Spleen (tissue), 13 donors: ENCODE measurements at places on chromosomes 3 and 15.

DNA sequence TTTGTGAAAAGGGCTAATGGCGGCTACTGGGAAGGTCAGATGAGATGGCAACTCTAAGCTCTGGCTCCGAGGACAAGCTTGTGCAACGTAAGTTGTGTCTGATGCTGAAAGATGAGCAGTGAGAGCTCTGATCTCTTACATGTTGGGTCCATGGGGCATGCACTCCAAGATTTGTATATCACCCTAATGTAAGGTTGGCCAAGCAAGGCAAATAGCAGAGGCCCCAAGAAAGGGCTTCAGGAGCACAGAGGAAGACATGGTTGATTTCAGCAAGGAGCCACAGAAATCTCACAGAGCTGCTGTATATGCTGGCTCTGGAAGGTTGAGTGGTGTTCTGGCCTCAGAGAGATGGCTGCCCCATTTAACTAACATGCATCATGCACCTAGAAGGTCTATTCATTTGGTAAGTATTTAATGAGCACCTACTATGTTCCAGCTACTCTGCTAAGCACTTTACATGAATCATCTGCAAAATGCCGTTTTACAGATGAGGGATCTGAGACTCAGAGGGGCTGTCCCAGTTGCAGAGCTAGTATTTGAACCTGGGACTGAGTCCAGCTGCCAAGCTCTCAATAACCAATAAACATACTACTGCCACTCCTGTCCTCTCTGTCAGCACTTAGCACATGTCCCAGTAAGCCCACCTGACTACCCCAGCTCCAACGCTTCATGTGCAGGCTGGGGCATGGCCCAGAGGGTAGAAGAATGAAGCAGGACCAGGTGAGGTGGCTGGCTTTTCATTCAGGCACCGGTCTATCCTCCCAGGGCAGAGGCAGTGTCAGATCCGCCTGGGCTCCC is 27.8 kb upstream of the ATP2B2 start:
- H3K4me1 ChIP-seq = no peaks in the 10 kb centered on the region
- H3K4me3 ChIP-seq = no peak overlapping the region
- H3K27me3 ChIP-seq = no peaks in the 10 kb centered on the region
- DNase-seq = no peak
- H3K36me3 ChIP-seq = no peaks in the 10 kb centered on the region

GRCh38 chr3:121796970-121797369 is 37.9 kb downstream of the IQCB1 start:
- no peak overlapping the region for H3K27ac ChIP-seq
- peaks cover 15% of the 10 kb centered on the region for H3K4me1 ChIP-seq
- no peak overlapping the region for H3K4me3 ChIP-seq
- no peak for DNase-seq
- no peaks in the 10 kb centered on the region for H3K27me3 ChIP-seq

DNA sequence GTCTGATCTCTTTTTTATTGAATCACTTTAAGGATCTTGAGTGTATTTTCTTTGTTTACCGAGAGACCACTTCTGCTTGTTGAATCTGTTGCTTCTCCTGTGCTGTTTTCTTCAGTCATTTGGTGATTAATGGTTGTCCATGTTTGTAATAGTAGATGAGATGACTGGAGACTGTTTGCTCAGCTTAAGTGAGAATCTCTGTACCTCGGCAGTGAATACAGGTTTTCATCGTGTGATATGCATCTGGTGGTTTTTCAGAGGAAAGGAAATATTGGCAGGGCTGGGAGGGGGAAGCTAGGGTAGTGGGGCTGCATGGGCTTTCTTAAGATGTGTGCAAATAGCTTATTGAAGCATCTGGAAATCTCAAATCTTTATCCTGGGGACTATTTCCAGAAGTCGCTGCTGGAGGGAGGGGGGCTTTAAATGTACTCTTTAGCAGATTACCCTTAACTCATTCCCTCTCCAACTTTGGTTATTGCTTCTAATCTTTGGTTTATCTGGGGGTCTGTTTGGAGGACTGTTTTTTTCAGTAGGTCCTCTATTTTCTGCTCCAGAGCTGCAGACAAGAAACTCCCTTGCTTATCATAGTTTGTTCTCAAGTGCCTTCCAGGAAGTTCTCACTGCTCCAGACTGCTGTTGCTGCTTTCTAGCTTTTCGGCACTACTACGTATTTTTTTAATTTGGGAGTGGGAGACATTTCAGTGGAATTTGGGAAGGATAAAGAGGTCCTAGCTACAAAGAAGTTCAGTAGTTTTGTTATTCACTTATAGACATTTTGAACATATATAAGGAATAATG is 19.4 kb downstream of the CMTM8 start:
- no peak overlapping the region for H3K27ac ChIP-seq
- H3K27me3 ChIP-seq = peaks cover 11% of the 10 kb centered on the region
- H3K4me3 ChIP-seq = no peak overlapping the region
- H3K4me1 ChIP-seq = no peaks in the 10 kb centered on the region
- no peak for DNase-seq

DNA sequence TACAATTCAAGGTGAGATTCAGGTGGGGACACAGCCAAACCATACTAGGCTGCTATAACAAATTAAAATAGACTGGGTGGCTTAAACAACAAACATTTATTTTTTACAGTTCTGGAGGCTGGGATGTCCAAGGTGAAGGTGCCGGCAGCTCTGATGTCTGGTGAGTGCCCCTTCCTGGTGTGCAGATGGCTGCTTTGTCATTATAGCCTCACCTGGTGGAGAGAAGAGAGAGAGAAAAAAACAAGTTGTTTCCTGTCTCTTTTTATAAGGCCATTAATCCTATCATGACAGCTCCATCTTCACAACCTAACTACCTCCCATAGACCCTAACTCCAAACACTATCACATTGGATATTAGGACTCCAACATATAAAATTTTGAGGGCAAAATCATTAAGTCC is 279.7 kb downstream of the ZIC1 start:
- no peak overlapping the region for H3K4me3 ChIP-seq
- no peak for DNase-seq
- H3K27me3 ChIP-seq = no peaks in the 10 kb centered on the region
- H3K4me1 ChIP-seq = no peaks in the 10 kb centered on the region
- no peaks in the 10 kb centered on the region for H3K36me3 ChIP-seq

DNA sequence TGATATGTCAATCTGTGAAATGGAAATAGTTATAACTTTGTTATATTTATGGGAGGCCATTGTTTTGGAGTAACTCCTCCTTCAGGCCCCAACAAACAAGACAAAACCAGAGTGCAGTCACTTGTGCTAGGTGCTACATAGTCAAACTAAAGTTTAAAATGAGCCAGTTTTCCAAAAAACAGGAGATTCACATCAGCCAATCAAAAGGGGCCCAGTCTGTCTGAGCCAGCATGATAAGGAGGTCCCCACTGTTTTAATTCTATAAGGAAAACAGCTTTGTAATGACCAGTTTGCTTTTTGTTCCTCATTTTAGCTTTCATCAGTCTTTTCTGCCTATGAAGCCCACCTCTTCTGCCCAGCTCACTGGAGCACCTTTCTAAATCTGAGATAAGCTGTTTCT is 94.7 kb upstream of the SLC7A14 start:
- no peaks in the 10 kb centered on the region for H3K36me3 ChIP-seq
- H3K4me3 ChIP-seq = no peak overlapping the region
- no peak for DNase-seq
- no peaks in the 10 kb centered on the region for H3K4me1 ChIP-seq
- H3K27me3 ChIP-seq = no peaks in the 10 kb centered on the region
- H3K27ac ChIP-seq = no peak overlapping the region

DNA sequence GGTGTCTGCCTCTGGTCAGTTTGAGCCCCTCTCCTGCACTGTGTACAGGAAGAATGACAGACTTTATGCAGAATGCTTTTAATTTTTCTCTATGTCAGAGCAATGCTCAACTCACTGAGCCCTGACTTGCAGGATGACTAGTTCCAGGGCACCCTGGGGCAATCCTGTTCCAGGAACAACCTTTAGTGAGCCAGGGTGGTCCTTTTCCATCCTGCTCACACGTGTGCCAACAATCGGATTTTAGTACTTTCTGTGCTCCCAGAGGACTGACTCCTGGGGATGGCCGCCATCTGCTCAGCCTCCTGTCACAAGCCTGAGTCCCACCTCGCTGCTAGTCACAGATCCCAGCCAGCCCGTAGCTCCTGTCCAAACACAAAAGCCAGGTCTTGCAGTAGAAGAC is 48.2 kb upstream of the ALDH1A3 start:
- no peak overlapping the region for H3K4me3 ChIP-seq
- no peaks in the 10 kb centered on the region for H3K4me1 ChIP-seq
- H3K27me3 ChIP-seq = no peaks in the 10 kb centered on the region
- no peak for DNase-seq
- no peaks in the 10 kb centered on the region for H3K36me3 ChIP-seq
- H3K27ac ChIP-seq = no peak overlapping the region

GRCh38 chr3:195729476-195730251 is 8.9 kb downstream of the MUC20 start:
- no peak overlapping the region for H3K4me3 ChIP-seq
- no peaks in the 10 kb centered on the region for H3K4me1 ChIP-seq
- no peaks in the 10 kb centered on the region for H3K36me3 ChIP-seq
- H3K27me3 ChIP-seq = no peaks in the 10 kb centered on the region

GRCh38 chr3:31027191-31027761 is 132.8 kb upstream of the GADL1 start:
- DNase-seq = no peak
- no peak overlapping the region for H3K4me3 ChIP-seq
- no peak overlapping the region for H3K27ac ChIP-seq

- H3K4me3 ChIP-seq = no peak overlapping the region
- H3K4me1 ChIP-seq = peaks cover 13% of the 10 kb centered on the region
- no peaks in the 10 kb centered on the region for H3K27me3 ChIP-seq
- H3K36me3 ChIP-seq = no peaks in the 10 kb centered on the region
- H3K27ac ChIP-seq = no peak overlapping the region
Observed at GRCh38 chr3:186418671-186419145, 56.7 kb upstream of the DGKG start.

- no peak overlapping the region for H3K27ac ChIP-seq
- no peak for DNase-seq
- H3K4me3 ChIP-seq = no peak overlapping the region
- H3K4me1 ChIP-seq = peaks cover 57% of the 10 kb centered on the region
- H3K36me3 ChIP-seq = no peaks in the 10 kb centered on the region
- no peaks in the 10 kb centered on the region for H3K27me3 ChIP-seq
Observed at GRCh38 chr15:101206176-101206591, 45.7 kb downstream of the CHSY1 start.

DNA sequence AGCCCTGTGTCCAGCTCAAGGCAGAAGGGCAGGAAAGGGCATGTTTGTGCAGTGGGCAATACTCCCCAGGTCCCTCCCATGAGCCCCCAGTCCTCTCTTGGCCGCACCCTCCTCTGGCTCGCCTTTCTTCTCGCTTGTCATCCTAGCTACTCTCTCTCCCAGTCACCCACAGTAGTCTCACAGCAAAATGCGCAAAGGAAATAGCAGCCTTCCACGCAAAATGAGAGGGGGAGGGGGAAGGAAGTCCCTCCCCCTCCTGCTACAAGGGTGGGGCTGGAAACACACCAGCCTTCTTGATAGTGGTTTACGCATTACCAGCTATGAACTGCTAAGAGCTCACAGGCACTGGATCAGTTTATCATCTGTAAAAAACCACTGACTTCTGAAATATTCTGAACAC is 83.8 kb downstream of the GADL1 start:
- no peak overlapping the region for H3K4me3 ChIP-seq
- H3K4me1 ChIP-seq = no peaks in the 10 kb centered on the region
- H3K27me3 ChIP-seq = no peaks in the 10 kb centered on the region
- no peaks in the 10 kb centered on the region for H3K36me3 ChIP-seq
- DNase-seq = no peak
- peak overlapping the region; percentile 33 for H3K27ac ChIP-seq

DNA sequence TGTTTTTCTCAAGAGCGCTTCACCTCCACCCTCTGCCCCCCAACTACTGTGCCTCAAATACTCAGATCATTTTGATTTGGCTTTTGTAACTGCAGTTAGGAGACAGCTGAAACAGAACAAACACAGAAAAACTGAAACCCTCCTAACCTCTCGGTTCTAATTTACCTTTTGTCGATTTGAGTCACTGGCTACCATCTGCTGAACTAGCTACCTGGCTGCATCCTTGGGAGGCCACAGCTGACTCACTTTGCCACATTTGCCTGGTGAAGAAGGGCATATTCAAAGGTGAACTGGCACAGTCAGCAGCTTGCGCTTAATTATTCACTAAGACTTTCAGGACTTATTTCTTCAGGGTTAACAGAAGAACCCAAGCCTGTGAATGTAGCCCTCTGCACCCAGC is 117.7 kb downstream of the FOXB1 start:
- peaks cover 23% of the 10 kb centered on the region for H3K27me3 ChIP-seq
- DNase-seq = no peak

DNA sequence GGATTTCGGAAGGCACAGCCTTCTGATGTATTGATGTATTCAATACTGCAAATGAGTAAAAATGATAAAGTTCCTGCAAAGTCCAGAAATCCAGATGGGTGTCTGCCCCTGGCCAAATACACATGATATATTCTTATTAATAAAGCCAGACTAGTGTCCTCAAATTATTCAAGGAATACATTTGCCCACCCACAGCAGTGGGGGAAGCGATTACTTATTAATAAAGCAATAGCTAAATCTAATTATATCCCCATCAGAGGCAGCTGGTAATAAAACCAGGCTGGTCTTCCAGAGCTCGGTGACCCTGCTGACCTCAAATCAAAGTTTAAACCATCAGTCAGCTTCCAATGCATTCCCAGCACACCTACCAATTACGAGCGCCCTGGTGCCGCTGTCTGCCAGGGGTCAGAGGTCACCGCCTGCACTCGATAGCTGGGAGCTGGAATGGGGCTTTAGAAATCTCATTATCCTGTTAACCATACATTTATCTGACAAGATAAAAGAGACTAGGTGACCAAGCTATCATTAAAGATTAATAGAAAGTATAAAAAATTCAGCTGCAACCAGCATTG is 330.3 kb downstream of the UACA start:
- H3K27ac ChIP-seq = no peak overlapping the region
- no peaks in the 10 kb centered on the region for H3K36me3 ChIP-seq
- peaks cover 13% of the 10 kb centered on the region for H3K27me3 ChIP-seq
- no peak for DNase-seq
- H3K4me3 ChIP-seq = no peak overlapping the region

DNA sequence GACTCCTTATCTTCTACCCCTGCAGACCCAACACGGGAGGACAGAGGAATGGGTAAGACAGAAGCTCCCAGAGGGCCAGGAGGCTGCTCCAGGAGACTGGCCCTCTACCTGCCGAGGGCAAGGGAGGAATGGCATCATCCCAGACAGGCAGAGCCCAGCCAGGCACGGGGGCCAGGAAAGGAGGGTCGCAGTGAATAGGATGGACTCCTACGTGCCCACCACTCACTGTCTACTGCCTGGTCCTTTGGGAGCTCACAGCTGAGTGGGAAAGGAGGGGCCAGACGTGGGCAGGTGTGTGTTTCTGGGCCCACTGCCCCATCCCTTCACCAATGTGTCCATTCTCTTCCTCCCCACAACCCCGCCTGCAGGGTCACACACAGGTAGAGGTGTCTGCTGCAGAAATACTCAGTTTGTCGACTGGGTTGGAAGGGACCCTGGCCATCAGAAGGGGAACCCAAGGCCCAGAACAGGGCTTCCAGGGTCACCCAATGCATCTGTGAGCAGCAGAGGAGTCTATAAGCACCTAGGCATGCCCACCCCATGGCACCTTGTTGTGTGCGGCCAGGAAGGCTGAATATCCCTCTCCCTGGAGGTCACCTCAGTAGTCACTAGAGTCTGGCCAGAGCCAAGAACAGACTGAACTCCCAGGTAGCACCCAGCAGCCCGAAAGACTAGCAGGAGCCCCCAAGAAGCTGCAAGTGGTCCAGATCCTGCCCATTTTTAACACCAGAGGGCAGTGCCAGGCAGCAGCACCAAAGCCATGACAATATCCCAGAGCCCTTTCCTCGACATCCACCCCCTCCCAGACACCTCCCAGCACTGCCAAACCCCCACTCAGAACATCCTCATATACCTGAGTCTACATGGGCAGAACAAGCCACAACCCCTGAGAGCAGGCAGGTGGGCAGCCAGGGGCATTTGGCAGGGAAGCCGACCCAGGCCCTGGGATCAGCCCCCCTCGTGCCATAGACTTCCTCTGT is 24.0 kb downstream of the TKT start:
- no peak overlapping the region for H3K27ac ChIP-seq
- peaks cover 7% of the 10 kb centered on the region for H3K36me3 ChIP-seq
- DNase-seq = peak; percentile 56
- no peaks in the 10 kb centered on the region for H3K27me3 ChIP-seq
- H3K4me1 ChIP-seq = peaks cover 67% of the 10 kb centered on the region
